ENCODE measurements at places on chromosomes 3 and 15.

- DNase-seq = no peak
Observed at GRCh38 chr3:57006949-57007419, 53.5 kb upstream of the SPATA12 start.

DNA sequence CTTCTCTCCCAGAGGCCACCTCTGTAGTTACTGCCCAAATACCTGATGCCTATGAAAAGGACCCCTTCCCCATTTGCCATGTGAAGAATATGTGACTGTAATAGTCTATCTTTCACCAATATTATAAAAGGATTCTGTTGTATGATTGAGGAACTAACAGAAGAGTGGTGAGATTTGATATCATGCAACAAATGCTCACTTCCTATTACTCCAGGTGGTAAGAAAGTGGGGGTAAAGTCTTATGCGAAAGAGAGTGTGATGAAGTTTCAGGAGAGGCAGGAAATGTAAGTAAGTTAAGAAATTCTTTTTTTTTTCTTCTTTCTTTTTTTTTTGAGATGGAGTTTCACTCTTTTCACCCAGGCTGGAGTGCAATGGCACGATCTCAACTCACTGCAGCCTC, 24.4 kb upstream of the RAP2B start:
- DNase-seq = no peak

DNA sequence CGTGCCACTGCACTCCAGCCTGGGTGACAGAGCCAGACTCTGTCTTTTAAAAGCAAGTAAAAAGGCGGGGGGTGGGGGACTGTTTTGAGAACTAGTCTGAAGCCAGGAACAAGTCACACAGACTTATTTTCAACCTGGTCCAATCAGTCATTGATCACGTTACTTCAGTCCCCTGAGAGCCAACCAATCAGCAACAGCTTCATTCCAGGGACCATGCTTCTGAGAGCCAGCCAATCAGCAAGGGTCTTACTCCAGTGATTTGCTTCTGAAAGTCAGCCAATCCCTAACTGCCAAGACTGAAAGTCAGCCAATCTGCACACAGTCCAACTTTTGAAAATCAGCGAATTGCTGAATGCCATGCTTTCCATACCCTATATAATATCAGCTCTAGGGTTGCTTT, 48.6 kb upstream of the C15orf39 start:
- DNase-seq = no peak

GRCh38 chr3:27486336-27486735, 2.2 kb upstream of the SLC4A7 start:
- DNase-seq = no peak

All from tibial nerve (tissue), 4 donors.